ENCODE measurements at places on chromosomes 3 and 15. TPM values are rescaled to one million over a fixed set of nuclear protein-coding genes. Genes with fewer than 3 reads are reported as not detected.
A peak's percentile ranks its signal among the peaks of the same experiment; 100 is the strongest.

GRCh38 chr3:80705290-80705689, 937.5 kb upstream of the ROBO1 start:
- DNase-seq = no peak
- no peak overlapping the region for H3K4me3 ChIP-seq
- H3K27me3 ChIP-seq = no peaks in the 10 kb centered on the region
- H3K4me1 ChIP-seq = no peaks in the 10 kb centered on the region
- peaks cover 5% of the 10 kb centered on the region for H3K36me3 ChIP-seq

DNA sequence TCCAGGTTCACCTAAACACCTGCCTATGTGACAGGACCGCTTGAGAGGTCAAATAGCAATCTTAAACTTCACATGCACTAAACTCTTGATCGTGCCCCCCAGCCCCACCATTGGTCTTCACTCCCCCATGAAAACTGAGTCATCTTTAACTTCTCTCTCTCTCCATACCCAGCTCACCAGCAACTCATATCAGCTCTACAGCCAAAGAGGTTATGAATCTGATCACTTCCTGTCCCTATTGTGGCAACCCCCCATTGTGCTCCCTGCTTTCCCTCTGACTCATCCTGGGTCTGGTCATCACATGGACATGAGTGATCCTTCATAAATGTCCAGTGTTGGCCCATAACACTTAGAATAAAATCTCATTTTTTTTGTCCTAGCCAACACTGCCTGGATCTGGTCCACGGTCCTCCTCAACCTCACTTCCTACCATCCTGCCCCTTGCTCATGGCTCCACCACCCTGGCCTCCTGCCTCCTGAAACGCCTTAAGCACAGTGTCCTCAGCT, 103.4 kb upstream of the HACD2 start:
- H3K36me3 ChIP-seq = no peaks in the 10 kb centered on the region
- H3K27ac ChIP-seq = peak overlapping the region; percentile 3
- no peak overlapping the region for H3K4me3 ChIP-seq
- DNase-seq = no peak

GRCh38 chr3:192825216-192825615, 92.4 kb downstream of the MB21D2 start:
- no peak for DNase-seq
- H3K27ac ChIP-seq = no peak overlapping the region
- H3K36me3 ChIP-seq = peaks cover 3% of the 10 kb centered on the region
- peaks cover 11% of the 10 kb centered on the region for H3K4me1 ChIP-seq

GPR62 gene
- total RNA-seq = not detected

- no peak overlapping the region for H3K4me3 ChIP-seq
- no peaks in the 10 kb centered on the region for H3K4me1 ChIP-seq
- H3K36me3 ChIP-seq = no peaks in the 10 kb centered on the region
- H3K27ac ChIP-seq = no peak overlapping the region
- DNase-seq = no peak
Observed at GRCh38 chr3:137946356-137946973, 63.5 kb upstream of the CLDN18 start.

GRCh38 chr3:105999856-106000255, 131.0 kb upstream of the CBLB start:
- H3K4me1 ChIP-seq = no peaks in the 10 kb centered on the region
- no peak for DNase-seq
- no peaks in the 10 kb centered on the region for H3K36me3 ChIP-seq
- no peaks in the 10 kb centered on the region for H3K27me3 ChIP-seq

CD86 gene
- total RNA-seq = not detected

DNA sequence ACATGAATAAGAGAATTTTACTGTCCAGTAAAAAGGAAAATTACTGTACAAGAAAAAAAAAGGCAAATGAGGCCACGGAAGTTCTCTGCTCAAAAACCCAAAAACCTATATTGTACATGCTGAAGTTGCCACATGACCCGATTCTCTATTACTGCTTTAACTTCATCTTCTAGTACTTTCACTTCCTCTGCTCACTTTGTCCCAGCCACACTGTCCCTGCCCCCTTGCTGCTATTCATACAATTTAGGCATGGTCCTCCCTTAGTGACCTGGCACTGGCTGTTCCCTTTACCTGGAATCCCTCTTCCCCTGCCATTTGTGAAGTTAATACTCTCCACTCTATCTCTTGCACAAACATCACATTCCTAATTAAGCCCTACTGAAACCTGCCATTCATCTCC, 457.4 kb downstream of the MAGI1 start:
- H3K27ac ChIP-seq = no peak overlapping the region
- H3K36me3 ChIP-seq = no peaks in the 10 kb centered on the region
- peaks cover 36% of the 10 kb centered on the region for H3K4me1 ChIP-seq

GRCh38 chr3:13281507-13282357, 138.4 kb downstream of the NUP210 start:
- H3K27me3 ChIP-seq = peaks cover 49% of the 10 kb centered on the region
- peak overlapping the region; percentile 89 for H3K4me3 ChIP-seq
- H3K4me1 ChIP-seq = peaks cover 19% of the 10 kb centered on the region
- no peaks in the 10 kb centered on the region for H3K36me3 ChIP-seq

DNA sequence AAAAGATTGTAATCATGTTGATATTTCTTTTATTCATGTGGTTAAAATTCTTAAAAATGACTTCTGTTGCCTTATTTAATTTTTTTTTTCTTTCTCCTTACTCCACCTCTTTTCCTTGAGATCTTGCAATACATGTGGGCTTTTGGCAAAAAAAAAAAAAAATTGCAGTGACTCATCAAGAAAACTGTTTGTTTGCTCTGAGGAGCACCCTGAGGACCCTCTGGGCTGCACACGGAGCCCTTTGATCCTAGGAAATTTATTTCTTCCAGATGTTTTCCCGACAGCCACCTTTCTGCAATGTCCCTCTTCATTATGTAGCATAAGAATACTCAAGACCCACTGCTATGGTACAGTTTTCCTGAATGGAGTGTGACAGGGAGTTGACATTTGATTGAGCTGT, 371.7 kb downstream of the ZBTB20 start:
- DNase-seq = no peak
- no peaks in the 10 kb centered on the region for H3K27me3 ChIP-seq
- H3K4me1 ChIP-seq = peaks cover 4% of the 10 kb centered on the region
- no peak overlapping the region for H3K27ac ChIP-seq
- no peaks in the 10 kb centered on the region for H3K36me3 ChIP-seq
- peak overlapping the region; percentile 29 for H3K4me3 ChIP-seq

CDV3 gene
- total RNA-seq = 162 TPM

DNA sequence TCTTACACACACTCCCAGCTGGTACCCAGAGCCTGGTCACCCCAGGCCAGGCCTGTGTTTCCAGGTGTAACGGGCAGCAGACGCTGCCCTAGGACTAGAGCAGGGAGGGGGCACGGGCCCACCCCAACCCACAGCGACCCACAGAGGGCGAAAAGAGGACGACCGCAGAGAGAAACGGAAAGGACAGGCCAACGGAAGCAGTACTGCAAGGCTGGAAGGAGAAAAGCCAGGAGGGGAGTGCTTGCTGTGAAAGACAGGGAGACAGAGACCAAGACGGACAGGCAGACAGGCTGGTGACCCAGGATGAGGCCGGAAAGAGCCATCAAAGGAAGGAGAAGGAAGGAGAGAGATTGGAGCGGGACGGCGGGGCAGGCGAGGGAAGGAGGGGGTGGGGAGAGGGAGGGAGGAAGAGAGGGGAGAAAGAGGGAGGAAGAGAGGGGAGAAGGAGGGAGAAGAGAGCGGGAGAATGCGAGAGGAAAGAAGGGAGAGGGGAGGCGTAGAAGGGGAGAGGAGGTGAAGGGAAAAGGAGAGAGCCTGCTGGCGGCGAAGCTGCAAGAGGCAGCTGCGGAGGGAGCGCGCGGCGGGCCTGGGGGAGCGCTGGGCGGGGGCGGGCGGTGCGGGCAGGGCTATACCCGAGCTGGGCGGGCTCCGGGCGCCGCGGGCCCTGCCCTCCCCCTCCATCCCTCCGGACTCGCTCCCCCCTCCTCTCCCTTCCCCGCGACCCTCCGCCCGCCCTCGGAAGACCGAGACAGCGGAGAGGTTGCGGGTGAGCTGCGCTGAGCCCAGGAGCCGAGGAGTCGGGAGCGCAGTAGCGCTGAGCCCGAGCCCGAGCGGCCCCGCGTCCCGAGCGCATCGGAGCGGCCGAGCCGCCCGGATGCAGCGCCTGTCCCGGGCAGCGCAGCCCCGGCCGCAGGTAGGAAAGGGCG, at the start of gene SLC6A1:
Gene SLC6A1, plus strand, starts transcription at position 732 of the 926 bp plus-strand sequence. CDS start 24,464 bp downstream, outside the sequence.
- no peaks in the 10 kb centered on the region for H3K36me3 ChIP-seq
- H3K27ac ChIP-seq = no peak within 1 kb of the TSS
- peak within 1 kb of the TSS; percentile 87 for H3K4me3 ChIP-seq
- H3K4me1 ChIP-seq = no peaks in the 10 kb centered on the region
- H3K27me3 ChIP-seq = peaks cover 95% of the 10 kb centered on the region

DNA sequence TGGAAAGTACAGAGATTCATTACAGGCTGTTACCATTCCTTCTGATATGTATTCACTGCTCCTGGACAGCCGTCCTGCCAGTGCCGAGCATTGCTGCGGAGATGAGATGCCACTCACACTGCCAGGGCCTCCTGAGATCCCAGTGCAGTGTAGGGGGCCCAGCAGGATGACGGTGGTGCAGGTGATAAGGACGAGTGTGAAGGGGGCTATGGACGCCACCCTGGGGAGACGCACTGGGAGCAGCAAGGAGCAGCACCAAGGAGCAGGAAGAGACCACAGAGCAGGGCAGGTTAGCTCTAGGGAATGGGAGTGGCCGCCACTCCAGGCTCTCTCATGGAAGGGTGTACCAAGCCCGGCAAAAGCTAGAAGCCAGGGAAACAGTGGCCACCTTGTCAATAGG, 4.0 kb upstream of the KLF15 start:
- no peak overlapping the region for H3K4me3 ChIP-seq
- H3K36me3 ChIP-seq = no peaks in the 10 kb centered on the region
- no peaks in the 10 kb centered on the region for H3K4me1 ChIP-seq
- H3K27ac ChIP-seq = no peak overlapping the region
- peaks cover 50% of the 10 kb centered on the region for H3K27me3 ChIP-seq

DNA sequence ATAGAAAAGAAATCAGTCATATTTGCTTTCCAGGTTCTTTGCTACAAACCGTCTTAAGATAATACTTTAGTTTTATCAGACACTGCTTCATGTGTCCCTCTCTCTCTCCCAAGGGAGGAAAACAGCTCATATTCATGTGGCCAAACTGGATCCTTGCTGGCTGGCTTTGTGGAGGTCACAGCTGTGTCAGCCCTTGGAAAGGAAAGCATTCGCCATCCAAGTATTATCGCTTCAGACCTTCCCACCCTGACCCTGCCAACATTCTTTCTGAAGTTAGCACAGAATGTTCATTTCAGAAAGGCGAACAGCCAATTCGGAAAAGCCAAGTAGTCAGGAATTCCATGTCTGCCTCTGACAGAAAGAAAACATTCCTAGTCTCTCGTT, 213.6 kb downstream of the FEZF2 start:
- H3K36me3 ChIP-seq = peaks cover 22% of the 10 kb centered on the region
- H3K4me3 ChIP-seq = no peak overlapping the region
- no peak overlapping the region for H3K27ac ChIP-seq
- H3K27me3 ChIP-seq = no peaks in the 10 kb centered on the region

P3H2 gene
- total RNA-seq = 23.5 TPM

VGLL3 gene
- total RNA-seq = 25.3 TPM

CYP8B1 gene
- total RNA-seq = not detected

HPS3 gene
- 18.2 TPM for total RNA-seq

NR1I2 gene
- total RNA-seq = 1.4 TPM

DNA sequence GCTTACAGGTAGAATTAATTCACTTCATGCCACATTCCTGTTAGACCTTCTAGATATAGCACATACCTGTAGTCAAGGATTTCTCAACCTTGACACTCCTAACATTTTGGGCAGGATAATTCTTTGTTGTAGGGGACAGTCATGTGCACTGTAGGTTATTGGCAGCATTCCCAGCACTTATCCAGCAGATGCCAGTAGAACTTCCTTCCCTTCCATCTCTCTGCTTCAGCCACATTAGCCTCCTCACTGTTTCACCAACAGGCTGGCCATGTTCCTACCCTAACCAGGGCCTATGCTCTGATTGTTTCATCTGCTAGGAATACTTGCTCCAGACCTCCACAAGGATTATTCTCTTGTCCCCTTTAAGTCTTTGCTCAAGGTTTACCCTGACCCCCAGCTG, 68.0 kb upstream of the STAC start:
- no peaks in the 10 kb centered on the region for H3K4me1 ChIP-seq
- no peaks in the 10 kb centered on the region for H3K36me3 ChIP-seq
- no peak for DNase-seq

SLC28A1 gene
- total RNA-seq = 0.31 TPM

DZIP1L gene
- 17.8 TPM for total RNA-seq

- no peak overlapping the region for H3K27ac ChIP-seq
- no peaks in the 10 kb centered on the region for H3K27me3 ChIP-seq
- no peak overlapping the region for H3K4me3 ChIP-seq
- no peaks in the 10 kb centered on the region for H3K4me1 ChIP-seq
- H3K36me3 ChIP-seq = peaks cover 11% of the 10 kb centered on the region
- DNase-seq = no peak
Observed at GRCh38 chr3:101414121-101414520, 93.7 kb upstream of the IMPG2 start.

- peaks cover 3% of the 10 kb centered on the region for H3K27me3 ChIP-seq
- DNase-seq = no peak
- H3K4me1 ChIP-seq = peaks cover 11% of the 10 kb centered on the region
- no peak overlapping the region for H3K4me3 ChIP-seq
- H3K36me3 ChIP-seq = no peaks in the 10 kb centered on the region
Observed at GRCh38 chr3:150931745-150932144, 26.5 kb upstream of the MINDY4B start.

ADAMTSL3 gene
- total RNA-seq = 2.4 TPM

- H3K27ac ChIP-seq = peak overlapping the region; percentile 55
- H3K36me3 ChIP-seq = no peaks in the 10 kb centered on the region
Observed at GRCh38 chr3:173913974-173914421, 516.5 kb downstream of the NLGN1 start.

GRCh38 chr3:28756056-28756455, 407.4 kb upstream of the AZI2 start:
- no peaks in the 10 kb centered on the region for H3K36me3 ChIP-seq
- H3K27me3 ChIP-seq = no peaks in the 10 kb centered on the region
- H3K4me1 ChIP-seq = no peaks in the 10 kb centered on the region
- no peak overlapping the region for H3K27ac ChIP-seq
- no peak overlapping the region for H3K4me3 ChIP-seq

DISP2 gene
- 1.5 TPM for total RNA-seq

CHRNA7 gene
- 5.3 TPM for total RNA-seq

ZNF710 gene
- total RNA-seq = 34.7 TPM
